ENCODE measurements at places on chromosomes 1 and 21.

GRCh38 chr1:192488058-192488457 lies 87.5 kb upstream of the RGS1 start:
- DNase-seq, result no peak

DNA sequence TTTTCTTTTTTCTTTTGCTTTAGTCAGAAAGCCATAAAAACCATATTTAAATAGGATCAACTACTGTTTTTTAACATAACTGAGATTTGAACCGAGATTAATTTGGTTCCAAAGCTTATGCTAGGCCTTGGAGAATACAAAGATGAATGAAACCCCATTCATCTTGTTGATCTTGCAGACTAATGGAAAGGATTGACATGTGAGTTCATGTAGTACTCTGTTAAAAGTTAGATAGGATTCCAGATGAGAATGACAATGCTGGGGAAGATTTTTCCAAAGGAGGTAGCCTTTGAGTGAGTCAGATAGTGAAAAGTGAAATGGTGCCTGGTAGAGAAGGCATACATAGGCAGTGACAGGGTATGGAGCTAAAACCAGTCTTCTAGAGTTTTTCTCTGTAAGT lies 22.7 kb downstream of the RBM15 start:
- no peak for DNase-seq

- DNase-seq, result no peak
Observed at GRCh38 chr1:234694661-234695060, 84.7 kb upstream of the IRF2BP2 start.

GRCh38 chr1:112673592-112674439 lies 643 bp upstream of the MOV10 start:
- no peak for DNase-seq

GRCh38 chr1:15316510-15316909 lies 69.5 kb downstream of the FHAD1 start:
- DNase-seq, result no peak

- no peak for DNase-seq
Observed at GRCh38 chr1:208289716-208290115, 45.5 kb upstream of the PLXNA2 start.

Measured in left colon (tissue), 2 donors.